CD8-positive, alpha-beta T cell (primary cell): ENCODE measurements at places on chromosomes 6 and 20.

GRCh38 chr20:45969712-45970634 is 2.0 kb downstream of the ZNF335 start:
- DNase-seq, result no peak

DNA sequence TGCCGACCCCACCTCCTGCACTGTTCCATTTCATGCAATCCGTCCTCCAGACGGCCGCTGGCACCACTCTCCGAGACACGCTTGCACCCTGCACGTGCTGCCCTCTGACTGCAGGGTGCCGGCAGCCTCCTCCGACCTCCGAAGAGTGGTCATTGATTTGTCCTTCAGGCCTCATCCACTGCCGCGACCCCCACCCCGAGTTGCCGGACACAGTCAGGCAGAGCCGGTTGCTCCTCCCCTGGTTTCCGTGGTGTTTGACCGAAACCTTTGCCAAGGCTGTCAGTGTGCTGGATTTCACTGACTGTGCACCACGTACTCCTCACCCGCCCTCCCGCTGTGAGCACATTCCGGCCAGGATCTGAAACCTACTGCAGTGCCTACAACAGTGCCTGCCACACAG is 156.4 kb upstream of the PDE10A start:
- no peak for DNase-seq

DNA sequence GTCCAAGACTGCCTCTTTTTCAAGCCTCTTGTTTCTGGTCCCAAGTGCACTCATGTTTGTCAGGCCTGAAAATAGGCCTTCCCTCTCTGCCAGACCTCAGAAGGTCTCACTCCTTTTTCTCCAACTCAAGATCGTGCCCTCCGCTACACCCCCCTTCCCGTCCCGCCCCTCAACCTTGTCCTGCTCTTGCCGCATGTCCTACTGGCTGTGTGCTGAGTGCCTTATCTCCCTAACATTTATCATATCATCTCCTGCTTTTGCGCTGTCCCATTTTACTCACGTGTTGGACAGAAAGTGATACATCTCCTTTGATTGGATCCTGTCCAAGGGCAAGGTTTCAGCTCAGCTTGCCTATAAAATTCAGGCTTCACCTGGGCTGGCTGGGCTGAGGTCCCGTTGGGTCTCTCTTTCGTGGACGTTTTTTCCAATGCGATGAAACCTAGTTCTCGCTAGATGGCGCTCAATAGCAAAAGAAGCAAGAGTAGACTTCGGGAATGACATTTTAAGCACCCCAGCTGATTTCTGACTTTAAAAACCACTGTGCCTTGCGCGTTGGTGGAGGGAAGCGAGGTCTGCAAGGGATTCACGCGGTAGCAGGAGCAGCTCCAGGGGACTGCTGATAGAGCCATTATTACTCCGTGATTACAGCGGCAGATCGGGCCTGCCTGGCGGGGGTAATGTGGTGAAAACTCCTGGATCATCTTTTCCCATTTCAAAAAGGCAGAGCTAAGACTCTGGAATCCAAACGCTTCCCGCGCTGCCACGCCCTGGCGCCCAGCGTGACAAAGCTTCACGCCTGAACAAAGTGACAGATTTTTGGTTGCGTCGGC is 137.6 kb downstream of the IMPG1 start:
- no peak for DNase-seq

GRCh38 chr6:163181666-163182180 is 232.8 kb upstream of the QKI start:
- no peak for DNase-seq

GRCh38 chr6:116922853-116923548 is 46.0 kb downstream of the RFX6 start:
- no peak for DNase-seq

DNA sequence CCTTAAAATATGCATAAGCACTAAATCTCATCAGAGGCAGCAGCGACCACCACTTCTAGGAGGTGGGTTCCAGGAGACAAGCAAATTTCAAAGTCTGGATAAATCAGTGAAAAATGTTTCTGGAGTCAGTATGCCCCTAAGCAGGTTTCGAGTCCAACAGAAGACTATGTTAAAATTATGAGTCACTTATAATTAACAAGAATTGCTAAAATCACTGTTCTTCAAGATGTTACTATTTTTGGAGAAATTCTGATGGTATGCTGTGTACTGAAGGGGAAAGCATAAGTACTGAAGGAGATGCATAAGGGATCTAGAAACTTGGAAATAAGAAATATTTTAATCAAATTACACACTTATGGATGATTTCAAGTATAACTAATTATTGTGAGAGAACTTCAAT is 58.0 kb downstream of the DTNBP1 start:
- DNase-seq, result no peak

GRCh38 chr20:13139459-13140150 is 81.5 kb upstream of the ISM1 start:
- DNase-seq, result no peak

DNA sequence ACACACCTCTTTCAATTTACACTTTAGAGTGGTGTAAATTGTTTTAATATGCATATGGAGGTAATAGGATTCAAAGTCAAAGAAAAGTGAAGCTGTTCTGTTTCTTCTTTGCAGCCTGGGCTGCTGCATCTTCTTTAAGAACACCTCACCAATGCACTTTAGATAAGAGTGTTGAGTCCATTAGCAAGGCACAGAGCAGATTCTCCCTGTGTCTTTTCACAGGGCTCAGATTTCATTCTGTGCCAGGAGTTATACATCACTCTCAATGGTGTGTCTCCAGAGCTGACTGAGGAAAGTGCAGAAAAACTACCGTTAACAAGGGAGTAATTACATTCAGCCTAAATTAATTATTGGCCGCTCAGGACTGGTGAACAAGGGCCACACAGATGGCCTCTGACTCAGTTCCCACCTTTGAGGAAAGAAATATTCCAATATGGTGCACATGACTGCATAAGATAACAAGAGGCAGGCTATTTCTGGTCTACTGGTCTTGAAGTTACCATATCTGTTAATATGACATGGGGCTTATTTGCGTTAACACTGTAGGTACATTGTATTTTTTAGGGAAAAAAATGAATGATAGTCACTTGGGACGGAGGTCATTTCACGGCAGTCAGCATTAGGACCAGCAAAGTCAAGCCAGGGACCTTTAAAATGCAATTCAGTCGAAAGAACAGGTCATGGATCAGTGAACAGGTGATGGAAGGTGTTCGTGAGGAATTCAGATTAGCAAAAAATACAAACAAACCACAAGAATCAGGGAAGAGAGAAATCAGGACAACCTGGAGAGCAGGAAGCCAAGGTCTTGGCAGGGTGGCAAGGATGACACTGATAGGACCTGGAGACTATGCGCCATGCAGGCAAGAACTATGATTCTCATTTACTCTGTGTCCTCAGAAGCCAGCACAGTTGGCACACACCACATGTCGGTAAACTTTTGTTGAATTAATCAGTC is 203.7 kb downstream of the TBX18 start:
- DNase-seq, result no peak

- DNase-seq, result no peak
Observed at GRCh38 chr20:896501-897025, 19.6 kb downstream of the ANGPT4 start.

- DNase-seq, result no peak
Observed at GRCh38 chr6:41687501-41688175, 47.8 kb downstream of the TFEB start.

DNA sequence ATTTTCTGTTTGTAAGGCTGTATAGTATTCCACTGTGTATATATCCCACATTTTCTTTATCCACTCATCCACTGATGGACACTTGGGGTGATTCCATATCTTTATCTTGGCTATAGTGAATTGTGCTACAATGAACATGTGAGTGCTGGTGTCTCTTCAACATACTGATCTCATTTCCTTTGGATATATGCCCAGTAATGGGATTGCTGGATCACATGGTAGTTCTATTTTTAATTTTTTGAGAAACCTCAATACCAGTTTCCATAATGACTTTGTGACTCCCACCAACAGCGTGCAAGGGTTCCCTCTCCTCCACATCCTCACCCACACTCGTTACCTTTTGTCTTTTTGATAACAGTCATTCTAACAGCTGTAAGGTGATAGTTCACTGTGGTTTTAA is 166.0 kb downstream of the ARHGAP18 start:
- no peak for DNase-seq

DNA sequence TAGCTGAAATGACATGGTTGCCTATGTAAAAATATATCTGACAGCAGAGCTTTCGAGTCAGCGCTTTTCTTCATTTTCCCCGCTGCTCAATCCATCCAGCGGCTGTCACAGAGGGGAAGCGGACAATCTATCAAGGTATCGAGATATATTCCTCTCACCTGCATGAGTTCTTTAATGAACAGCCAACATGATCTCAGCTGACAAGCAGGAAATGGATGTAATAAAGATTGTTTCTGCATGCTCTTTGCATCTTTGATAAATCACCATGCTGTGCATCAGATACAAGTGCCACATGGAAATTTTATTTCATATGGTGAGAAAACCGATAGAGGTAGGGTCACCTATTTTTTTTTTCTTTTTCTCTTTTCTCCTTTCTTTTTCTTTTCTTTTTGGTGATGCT is 602.3 kb upstream of the MMS22L start:
- DNase-seq, result no peak

DNA sequence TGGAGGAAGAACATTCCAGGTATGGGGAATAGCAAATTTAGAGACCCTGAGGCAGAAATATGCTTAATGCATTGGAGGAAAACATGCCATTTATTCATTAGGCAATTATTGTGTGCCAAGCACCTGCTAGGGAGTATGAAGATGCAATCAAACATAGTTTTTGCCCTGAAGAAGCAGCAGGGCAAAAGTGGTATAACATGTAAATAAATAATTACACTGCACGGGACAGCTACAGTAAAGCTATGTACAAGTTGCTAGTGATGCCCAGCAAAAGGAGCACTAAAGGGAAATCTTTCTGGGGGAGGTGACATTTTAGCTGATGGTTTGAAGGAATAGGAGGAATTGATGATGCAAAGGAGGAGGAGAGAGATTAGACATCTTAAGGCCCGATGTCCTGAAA is 624 bp upstream of the TJAP1 start:
- no peak for DNase-seq

DNA sequence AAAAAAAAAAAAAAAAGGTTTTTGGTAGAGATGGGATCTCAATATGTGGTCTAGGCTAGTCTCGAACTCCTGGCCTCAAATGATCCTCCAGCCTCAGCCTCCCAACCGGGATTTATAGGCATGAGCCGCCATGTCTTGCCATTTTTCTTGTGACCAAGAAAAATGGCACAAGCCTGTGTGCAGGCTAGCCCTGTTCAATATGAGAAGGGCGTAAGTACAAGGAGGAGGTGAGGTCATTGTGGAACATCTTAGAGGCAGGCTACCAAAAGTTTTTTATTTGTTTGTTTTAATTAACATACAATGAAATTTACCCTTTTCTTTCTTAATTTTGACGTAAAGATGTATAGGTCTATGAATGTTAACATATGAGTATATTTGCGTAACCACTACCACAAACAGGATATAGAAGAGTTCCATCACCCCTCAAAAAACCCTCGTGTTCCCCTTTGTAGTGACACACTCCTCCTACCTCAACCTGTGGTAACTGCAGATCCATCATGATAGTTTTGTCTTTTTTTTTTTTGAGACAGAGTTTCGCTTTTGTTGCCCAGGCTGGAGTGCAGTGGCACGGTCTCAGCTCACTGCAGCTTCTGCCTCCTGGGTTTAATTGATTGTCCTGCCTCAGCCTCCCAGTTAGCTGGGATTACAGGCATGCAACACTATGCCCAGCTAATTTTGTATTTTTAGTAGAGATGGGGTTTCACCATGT is 28.3 kb upstream of the KIF3B start:
- peak; percentile 28 for DNase-seq

GRCh38 chr6:90490030-90490716 is 96.7 kb downstream of the MAP3K7 start:
- DNase-seq, result no peak

- DNase-seq, result no peak
Observed at GRCh38 chr6:53811082-53811481, 16.3 kb downstream of the LRRC1 start.

- DNase-seq, result peak; percentile 81
Observed at GRCh38 chr6:111837641-111838500, 35.4 kb downstream of the FYN start.

GRCh38 chr6:24584382-24584720 is 61.6 kb downstream of the KIAA0319 start:
- no peak for DNase-seq

- no peak for DNase-seq
Observed at GRCh38 chr6:48110436-48111142, 408 bp downstream of the PTCHD4 start.

DNA sequence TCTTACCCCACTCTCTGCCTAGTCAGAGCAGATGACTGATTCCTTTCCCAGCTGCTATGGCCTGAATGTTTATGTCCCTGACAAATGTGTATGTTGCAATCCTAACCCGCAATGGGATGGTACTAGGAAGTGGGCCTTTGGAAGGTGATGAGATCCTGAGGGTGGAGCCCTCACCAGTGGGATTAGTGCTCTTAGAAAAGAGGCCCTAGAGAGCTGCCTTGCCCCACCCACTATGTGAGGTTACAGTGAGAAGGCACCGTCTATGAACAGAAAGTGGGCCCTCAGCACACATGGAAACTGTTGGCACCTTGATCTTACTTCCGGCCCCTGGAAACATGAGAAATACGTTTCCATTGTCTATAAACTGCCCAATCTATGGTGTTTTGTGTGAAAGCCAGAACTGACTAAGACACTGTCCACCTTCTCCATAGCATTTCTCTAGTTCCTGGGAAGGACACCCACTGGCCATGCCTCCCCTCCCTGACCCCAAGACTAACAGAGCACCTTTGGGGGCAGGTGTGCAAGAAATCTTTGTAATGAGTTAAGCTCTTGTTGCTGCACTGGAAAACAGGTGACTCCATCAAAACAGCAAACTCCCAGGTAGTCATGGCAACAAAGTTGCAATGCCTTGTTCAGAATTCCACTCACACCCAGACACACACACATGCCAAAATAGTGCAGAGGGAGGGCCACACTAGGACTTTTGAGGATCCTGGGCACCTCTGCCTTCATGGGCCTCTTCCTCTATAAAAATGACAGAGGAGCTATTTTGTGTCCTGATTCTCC is 16.2 kb downstream of the GABRR2 start:
- DNase-seq, result peak; percentile 70

- no peak for DNase-seq
Observed at GRCh38 chr6:46990031-46990644, 52.0 kb downstream of the ADGRF1 start.

- no peak for DNase-seq
Observed at GRCh38 chr6:106011476-106011875, 74.7 kb upstream of the PRDM1 start.

DNA sequence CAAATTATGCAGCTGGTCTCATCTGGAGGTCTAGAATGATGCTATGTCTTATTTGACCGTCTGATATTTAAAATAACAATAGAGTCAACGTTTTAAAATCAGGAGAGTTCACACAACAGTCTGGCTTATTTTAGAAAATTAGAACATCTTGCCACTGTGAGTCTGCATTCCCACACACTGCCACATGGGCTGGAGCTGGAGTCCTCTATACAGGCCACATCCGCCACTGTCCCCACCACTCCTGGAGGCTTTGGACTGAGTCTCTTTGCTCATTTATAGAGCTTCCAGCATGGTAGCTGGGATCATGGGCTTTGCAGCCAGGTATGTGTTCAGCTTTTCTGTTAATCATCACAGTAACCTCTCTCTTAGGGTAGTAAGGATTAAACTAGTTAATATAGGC is 68.8 kb upstream of the ZNFX1 start:
- DNase-seq, result no peak
